ENCODE measurements at places on chromosomes 1 and 21.

GRCh38 chr1:23598424-23598823 lies 39.1 kb upstream of the ID3 start:
- DNase-seq = no peak

- DNase-seq = no peak
These were observed 77.6 kb upstream of the CD34 start for GRCh38 chr1:207988326-207989165.

- DNase-seq = no peak
These were observed 11.3 kb upstream of the MFSD2A start for GRCh38 chr1:39943471-39944290.

- DNase-seq = no peak
These were observed 275.8 kb downstream of the VAV3 start for GRCh38 chr1:107689159-107689558.

- peak; percentile 66 for DNase-seq
These were observed 4.0 kb downstream of the JUN start for GRCh38 chr1:58779801-58780382.

DNA sequence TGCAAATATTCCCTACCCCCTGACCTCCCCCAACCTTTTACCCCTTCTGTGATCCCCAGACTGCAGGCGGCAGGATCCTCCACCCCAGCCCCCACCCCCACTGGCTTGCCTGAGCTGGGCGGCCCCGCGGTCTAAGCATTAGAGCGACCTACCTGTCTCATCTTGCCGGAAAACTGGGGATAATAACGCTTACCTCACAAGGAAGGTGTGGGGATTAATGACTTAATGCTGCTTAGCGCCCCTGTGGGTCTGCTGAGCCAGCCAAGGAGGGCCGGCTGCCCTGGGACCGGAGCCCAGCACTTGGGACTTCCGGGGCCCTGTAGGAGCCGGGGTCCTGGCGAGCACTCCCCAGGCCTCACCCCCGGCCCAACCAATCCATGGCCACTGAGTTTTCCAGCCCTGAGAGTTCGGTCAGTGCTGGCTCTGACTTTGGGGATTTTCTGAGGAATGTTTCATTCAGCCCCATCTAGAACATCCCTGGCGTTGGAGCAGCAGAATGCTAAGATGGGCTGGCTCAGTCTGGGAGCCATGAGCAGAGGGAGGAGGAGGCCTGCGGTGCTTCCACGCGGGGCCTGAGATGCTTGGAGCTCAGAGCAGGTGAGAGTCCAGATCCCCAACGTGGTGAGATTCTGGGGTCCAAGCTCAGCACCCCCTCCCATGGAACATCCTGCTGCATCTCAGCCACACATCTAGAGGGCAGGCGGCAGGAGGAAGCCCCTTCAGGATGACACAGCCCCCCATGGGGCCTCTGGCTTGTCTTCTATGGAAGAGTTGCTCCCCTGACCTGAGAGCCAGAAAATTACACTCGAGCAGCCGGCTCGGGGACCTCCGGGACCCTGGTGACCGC lies 97.9 kb downstream of the RIPK4 start:
- DNase-seq = no peak

DNA sequence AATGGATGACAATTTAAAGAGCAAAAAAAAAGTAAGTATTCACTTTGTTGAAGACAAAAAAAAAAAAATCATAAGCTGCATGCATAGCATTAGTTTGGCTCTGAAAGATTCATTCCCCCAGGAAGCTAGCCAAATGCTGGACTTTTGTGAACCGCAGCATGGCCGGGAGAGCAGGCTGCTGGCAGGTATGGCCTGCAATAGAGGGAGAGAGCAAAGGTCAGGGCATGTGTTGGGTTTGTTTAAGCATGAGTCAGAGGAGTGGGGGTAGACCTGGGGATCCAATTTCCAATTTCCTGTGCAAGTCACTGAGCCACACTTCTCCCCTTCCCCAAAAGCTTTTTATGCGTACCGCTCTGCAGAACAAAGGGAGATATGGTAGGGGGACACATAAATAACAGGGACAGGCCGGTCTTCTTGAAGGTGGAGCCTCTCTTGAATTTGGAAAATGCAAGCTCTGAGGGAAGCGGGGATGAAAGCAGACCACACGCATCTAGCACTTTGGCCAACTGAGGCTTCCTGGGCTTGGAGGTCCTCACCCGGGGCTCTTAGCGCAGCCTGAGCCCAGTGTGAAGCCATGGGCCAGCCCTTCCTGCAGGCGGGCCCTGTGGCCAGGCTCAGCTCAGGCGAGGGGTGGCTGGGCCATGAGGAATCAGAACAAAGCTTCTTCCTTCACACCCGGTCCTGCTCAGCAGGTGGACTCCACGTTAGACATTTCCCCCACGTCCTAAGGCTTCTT lies 171.1 kb downstream of the TOMM20 start:
- DNase-seq = peak; percentile 90

GRCh38 chr1:241944300-241944699 lies 13.3 kb upstream of the BECN2 start:
- no peak for DNase-seq

GRCh38 chr1:174352883-174353608 lies 94.7 kb upstream of the GPR52 start:
- DNase-seq = no peak

- no peak for DNase-seq
These were observed 43.8 kb upstream of the TNFSF18 start for GRCh38 chr1:173094541-173094940.

DNA sequence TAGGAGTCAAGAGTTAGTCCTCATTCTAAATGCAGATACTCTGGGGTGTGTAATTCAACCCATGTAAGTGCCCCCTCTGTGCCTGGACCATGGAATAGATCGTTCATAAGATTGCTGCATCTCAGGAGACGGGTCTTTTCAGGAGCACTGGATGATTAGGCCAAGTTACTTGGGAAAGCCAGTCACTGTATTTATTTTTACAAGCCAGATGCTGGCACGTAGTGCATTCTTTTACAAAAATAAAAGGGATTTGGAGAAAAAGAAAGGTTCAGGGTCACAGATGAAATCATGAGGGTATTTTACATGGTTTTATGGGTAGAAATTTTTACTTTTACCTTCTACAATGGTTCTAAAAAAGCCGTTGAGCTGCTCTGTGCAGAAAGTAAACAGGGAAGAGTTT lies 102.6 kb upstream of the UBE2U start:
- no peak for DNase-seq

- peak; percentile 77 for DNase-seq
These were observed 40.4 kb upstream of the LDLRAP1 start for GRCh38 chr1:25502957-25503356.

DNA sequence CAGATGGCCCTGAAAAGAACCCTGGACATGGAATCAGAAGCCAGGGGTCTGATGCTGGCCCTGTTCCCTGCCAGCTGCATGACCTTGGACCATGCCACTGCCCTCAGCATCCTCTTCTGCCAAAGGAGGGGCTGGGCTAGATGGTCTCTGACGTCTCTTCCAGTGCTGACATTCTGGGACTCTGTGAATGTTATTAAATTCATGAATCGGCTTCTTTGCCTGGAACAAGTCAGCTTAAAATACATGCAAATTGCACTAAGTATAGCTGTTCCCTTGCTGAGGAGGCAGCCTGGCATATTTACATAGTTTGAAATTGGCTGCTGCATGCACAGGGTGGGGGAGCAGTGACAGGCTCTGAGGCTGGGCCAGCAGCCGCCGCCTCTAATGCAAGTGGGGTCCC lies 23.8 kb downstream of the KCNA2 start:
- DNase-seq = no peak

- DNase-seq = no peak
These were observed 12.1 kb downstream of the CSTB start for GRCh38 chr21:43763901-43764523.

DNA sequence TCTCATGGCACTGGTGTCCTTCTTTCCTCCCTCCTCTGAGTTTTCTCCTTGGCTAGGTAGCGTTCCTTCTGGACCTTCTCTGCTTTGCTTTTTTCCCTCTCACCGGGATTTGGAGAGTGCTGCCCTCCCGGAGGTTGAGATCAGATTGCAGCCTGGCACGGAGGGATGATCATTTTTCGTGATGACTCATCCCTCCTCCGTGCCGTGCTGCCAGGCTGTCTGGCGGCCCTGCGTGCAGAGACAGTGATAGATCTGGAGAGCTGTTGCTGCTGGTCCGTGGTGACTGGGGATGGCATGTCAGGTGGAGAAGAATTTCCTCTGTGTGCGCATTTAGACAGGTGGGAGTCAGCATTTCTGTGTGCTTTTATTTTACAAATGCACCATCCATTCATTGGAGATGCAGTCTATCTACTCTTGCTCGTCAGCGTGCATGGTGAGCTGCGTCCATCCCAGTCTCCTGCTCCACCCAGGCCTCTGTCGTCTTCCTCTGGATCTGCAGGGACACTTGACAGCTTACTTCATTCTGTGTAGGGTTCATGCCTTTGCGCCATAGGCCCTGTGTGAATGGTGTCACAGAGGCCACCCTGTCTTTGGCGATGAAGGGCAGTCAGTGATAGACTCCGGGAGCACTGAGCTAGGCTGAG lies 104.4 kb downstream of the PCBP3 start:
- DNase-seq = peak; percentile 16

DNA sequence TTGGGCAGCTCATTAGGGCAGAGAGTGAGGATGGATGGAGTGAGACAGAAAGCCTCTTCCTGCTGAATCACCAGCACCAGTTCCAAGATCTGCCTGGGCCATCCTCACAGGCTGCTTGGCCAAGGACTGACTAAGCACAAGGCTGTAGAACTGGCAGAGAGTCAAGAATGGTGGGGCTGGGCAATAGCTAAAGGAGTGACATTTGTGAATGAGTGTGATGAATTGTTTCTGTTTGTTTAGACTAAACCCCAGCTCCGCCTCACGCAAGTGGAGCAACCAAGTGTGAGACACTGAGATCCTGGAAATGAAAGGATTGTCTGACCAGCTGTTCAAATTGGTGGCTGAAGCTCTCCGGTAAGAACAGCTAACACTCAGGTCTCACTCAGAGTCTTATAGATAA lies 38.6 kb downstream of the BRINP2 start:
- peak; percentile 99 for DNase-seq

- peak; percentile 99 for DNase-seq
These were observed 21.3 kb upstream of the A3GALT2 start for GRCh38 chr1:33342041-33342723.

DNA sequence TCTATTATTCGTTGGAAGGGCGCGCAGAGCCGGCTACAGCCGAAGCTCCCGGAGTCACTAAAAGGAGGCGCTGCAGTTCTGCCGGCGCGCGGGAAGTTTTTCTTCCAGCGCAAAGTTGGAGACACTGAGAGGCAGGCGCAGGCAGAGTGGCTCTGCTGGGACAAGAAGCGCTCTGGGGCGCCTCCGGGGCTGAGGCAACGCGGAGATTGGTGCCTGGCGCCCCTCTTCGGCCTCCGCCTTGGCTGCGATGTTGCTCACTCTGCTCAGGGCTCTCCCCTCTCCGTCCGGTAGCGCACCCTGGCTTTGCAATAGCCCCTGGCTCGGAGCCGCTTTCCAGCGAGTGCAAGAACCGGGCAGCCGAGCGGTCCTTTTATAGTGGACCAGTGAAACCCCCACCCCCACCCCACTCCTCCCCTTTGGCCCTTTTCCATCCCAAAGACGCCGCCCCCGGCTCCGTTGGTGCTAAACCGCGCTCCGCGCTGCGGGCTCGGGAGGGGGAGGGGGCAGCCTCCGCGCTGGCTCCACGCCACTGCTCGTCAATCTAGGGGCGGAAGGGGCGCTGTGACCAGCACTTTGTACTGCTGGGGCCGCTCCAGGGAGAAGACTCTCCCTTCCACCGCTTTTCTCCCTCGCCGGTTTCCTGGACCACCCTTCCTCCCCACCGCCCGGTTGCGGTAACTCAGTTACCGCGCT lies at the start of gene ADAMTS1:
TSS of gene ADAMTS1 (minus strand) at position 344 of the 693 bp plus-strand sequence. CDS start 455 bp downstream, outside the sequence.
- peak; percentile 79 for DNase-seq

GRCh38 chr1:106061586-106062495 lies 994.6 kb upstream of the PRMT6 start:
- no peak for DNase-seq

DNA sequence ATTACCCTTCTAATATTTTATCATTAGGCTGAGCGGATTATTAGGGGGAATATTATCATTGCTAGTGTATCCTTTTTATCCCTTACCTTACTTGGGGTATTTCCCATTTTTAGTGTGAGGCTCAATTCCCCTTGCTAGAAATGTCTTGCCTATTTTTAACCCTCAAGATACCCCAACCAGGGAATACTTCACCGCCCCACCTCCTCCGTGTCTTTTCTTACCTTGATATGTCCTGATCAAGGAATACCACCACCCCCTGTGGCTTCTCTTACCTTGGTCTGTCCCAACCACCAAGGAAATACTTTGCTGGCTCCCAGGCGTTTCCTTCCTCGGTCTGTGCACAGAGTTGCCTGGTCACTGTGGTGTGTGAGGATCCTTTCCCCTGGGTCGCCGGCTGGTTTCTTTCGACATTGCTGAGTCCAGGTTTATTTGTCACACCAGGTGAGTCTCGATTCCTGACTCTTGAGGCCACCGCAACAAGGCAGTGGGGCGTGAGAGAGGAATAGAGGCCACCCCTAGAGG lies 57.8 kb downstream of the SERINC2 start:
- DNase-seq = no peak

DNA sequence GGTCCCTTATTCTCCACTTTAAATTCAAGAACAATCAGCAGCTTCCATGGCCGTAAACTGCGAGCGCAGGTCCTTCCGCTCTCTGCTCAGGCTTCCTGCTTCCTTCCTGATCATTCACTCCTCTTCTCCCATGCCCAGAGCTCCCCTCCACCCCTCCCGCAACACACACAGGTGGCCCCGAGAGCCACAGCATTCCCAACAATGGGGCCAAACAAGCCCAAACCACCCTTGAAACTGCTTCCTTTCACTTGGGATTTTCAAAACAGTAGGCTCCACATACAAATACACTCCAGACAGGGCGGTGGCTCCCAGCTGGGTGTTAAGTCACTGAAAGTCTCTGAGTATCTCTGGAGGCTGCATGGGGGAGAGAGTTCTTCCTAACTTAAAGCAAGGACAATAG lies 11.4 kb downstream of the FAM89A start:
- DNase-seq = no peak

- no peak for DNase-seq
These were observed 21.6 kb downstream of the DYRK3 start for GRCh38 chr1:206656936-206657335.

- peak; percentile 93 for DNase-seq
These were observed 15.4 kb downstream of the LMNA start for GRCh38 chr1:156129687-156130577.

DNA sequence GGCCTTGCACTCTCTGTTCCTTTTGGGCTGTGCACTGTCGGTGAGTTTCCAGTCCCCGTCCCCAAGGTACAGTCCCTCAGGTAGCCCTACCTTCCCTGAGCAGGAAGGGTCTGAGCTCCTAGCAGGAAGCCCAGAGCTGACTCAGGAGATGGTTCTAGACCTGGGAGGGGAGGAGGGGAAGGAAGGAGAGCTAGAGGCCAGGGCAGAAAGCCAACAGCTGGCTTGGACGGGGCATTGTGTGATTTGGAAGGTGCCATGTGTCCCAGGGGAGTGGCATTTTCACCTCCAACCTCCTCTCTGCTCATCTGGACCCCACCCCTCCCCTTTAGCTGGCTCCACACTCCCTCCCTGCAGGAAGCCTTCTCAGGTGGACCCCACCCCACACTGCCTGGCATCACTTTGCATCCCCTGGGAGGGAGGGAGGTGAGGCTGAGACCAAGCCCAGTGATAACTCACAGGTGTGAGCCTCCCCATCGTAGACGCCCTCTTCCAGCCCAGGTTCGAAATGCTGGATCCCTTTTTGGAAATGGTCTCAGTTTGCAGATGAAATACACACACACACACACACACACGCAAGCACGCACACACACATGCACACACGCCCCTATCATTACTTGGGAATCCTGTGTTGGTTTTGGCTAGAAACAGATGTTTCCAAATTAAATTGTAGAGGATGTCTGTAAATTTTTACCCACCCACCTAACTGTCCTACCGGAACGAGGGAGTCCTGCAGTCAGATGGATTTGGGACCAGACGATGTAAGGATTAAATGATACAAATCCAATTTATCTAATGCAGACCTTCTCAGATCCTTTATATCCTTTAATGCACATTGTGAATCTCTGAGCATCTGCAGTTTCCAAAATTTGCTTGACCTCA lies 19.7 kb upstream of the IFNLR1 start:
- no peak for DNase-seq
